ENCODE measurements at places on chromosomes 11 and 22.

DNA sequence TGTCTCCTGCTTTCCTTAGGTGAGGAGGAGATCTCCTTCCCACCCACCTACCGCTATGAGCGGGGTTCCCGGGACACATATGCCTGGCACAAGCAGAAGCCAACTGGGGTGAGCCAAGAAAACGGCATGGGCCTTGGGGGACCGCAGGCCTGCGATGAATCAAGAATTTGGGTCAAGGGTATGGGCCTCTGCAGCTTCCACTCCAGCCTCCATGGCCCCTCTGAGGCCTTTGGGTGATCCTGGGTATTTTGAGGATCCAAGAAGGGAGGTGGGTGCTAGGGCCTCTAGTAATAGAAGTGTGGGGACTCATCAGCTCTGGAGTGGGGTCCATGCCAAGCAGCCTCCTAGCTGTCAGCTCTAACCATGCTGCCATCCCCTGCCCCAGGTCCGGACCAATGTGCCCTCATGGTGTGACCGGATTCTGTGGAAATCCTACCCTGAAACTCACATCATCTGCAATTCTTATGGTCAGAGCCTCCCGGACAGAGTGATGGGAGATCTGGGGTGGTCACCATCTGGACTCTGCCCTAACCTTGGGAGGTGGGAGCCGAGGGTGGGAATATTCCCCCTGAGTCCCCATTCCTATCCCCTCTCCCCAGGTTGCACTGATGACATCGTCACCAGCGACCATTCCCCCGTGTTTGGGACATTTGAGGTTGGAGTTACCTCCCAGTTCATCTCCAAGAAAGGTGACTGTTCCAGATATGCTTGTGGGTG lies 8.6 kb downstream of the INPPL1 start:
- no peak for DNase-seq

DNA sequence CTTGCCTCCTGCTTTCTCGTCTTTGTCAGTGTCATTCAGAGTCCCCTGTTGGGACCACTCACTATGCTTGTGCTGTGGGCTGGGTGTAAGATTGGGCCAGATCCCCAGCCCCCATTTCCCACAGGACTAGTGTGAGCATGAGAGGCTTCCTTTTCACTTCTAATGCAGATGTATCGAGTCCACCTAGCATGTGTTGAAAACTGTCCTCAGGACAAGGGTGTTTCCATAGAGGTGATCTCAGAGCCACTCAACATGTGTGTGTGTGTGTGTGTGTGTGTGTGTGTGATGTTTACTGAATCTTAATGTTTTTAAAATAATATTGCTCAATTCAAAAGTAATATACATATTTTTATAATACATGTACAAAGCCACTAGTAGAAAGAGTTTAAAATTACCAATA lies 11.4 kb upstream of the CD44 start:
- DNase-seq: no peak

GRCh38 chr11:82507288-82507687 lies 226.4 kb downstream of the FAM181B start:
- no peak for DNase-seq

GRCh38 chr22:24753914-24754313 lies 20.6 kb downstream of the PIWIL3 start:
- DNase-seq: no peak

DNA sequence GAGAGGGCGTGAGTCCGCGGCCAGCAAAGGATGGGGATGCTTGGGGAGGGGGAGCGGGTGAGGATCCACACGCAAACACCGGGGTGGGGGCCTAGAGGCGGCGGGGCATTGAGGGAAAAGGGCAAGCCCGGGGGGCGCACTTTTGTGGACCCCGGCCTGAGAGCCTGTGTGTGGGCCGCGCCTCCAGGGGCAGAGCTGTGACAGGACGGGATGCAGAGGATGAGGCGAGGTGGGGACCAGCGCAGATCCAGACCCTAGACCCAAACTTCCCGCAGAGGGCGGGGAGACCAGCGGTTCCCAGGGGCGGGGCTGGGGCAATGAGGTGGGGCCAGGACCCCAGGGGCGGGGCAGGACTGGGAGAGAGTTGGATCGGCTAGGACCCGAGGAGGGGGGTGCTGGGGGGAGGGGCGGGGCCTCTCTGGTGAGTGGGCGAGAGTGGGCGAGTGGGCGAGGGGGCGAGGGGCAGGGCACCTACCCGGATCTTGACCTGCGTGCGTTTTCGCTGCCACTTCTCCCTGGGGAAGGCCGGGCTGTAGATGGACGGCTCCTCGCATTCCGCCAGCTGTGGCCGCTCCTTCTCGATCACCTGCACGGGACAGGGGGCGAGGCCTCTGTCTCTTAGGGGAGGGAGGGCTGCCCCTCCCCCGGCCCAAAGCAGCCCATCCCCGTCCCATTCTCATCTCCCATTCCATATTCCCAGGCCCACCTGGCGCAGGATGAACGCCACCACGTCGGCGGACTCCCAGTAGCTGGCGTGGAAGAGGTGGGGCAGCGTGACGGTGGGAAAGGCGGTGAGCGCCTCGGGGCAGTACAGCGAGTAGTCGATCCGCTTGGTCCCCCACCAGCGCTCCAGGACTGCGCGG lies 10.6 kb downstream of the PITPNM1 start:
- no peak for DNase-seq

Measured in retina (tissue), 1 donor.